Natural killer cell treated with Interleukin-12 subunit alpha and Interleukin-12 subunit beta and Interleukin-15 and Interleukin-18, amount 100 ng/mL, for 72 hours (primary cell): ENCODE measurements at places on chromosomes 2 and 18. TPM values are rescaled to one million over a fixed set of nuclear protein-coding genes. Genes with fewer than 3 reads are reported as not detected.

The CNRIP1 gene
- total RNA-seq = not detected

The TMEM18 gene
- 26.7 TPM for total RNA-seq

GRCh38 chr2:38933653-38934052 lies 44.0 kb downstream of the ARHGEF33 start:
- no peak for DNase-seq

DNA sequence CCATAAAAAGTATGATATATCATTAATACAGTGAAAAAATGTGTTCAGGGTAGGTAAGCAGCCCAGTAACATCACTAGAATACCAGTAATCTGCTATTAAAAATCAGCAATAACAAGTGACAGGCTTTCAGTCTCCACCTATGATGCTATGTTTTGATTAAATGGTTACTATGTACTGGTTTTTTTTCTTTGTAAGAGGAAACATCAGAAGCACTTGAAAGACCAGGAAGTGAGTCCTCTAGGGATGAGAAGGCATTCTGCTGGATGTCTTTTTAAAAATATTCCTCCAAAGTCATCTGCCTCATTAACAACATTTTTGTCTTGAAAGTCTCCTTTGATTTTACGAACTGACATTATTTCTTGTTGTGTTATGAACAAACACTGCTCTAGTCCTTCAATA lies 136.0 kb upstream of the FAM98A start:
- no peak for DNase-seq

GRCh38 chr18:42745931-42746330 lies 369.6 kb downstream of the RIT2 start:
- no peak for DNase-seq

The PCARE gene
- not detected for total RNA-seq

DNA sequence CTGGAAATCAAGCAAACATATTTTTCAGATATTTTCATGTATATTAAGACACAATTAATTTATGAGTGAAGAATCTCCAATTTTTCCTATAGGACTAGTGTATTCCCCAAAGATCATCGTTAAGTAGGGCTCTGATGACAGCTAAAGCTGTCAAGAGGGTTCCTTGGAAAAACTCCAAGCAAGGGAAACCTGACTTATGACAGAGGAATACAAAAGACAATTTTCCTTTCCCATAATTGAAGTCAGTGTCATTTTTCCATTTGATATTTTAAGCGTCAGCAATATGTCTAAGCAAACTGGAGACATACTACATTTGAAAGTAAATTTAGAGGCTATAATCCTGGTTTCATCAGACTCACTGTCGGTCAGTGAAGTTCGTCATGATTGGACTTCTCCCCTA lies 36.1 kb downstream of the RIT2 start:
- no peak for DNase-seq

DNA sequence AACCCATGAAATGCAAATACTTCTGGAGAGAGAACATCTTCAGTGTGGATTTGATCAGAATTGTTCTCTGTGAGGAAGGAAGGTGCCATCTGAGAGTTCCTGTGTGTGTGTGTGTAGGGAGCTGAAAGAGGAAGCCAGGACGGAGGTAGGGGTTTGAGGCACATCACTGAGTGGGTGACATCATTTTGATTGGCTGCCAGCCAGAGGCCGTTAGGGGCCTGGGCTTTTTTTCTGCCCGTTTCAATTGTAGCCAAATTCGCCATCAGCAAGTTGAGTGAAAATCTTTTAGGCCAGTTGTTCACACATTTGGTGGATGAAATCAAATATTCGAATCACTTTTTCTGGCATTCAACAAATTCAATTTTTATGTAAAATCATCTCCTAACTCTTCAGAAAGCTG lies 48.9 kb downstream of the TSN start:
- DNase-seq = no peak

DNA sequence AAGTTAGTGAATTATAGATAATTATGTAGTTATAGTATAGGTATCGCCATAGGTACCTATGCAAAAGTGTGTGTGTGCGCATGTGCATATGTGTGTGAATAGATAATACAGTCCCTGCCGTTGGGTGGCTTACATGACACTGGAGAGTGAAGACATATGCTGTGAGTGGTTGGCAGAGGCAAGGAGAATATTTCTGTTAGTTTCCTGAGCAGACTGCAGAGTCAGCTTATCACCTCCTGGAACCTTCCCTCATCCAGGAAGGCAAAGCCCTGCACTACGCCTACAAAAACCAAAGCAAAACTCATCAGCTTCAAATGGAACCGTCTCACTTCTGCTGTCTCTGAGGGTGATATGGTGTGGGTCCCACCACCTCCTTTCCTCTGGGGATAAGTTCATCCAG lies 181.9 kb downstream of the LRRTM1 start:
- DNase-seq = no peak

- no peak for DNase-seq
These were observed 5.9 kb downstream of the GALR1 start for GRCh38 chr18:77255426-77256105.

GRCh38 chr2:239331560-239331959 lies 69.3 kb downstream of the HDAC4 start:
- no peak for DNase-seq

- DNase-seq = no peak
These were observed 233.8 kb downstream of the LDLRAD4 start for GRCh38 chr18:13452388-13452811.
